Stimulated activated naive B cell treated with anti-CD40 and anti-IgM and Interleukin-4, amounts not matched to agents 10 μg/mL and 1 μg/mL and 100 μg/mL, for 72 hours (primary cell): ENCODE measurements at places on chromosomes 7 and 10.

DNA sequence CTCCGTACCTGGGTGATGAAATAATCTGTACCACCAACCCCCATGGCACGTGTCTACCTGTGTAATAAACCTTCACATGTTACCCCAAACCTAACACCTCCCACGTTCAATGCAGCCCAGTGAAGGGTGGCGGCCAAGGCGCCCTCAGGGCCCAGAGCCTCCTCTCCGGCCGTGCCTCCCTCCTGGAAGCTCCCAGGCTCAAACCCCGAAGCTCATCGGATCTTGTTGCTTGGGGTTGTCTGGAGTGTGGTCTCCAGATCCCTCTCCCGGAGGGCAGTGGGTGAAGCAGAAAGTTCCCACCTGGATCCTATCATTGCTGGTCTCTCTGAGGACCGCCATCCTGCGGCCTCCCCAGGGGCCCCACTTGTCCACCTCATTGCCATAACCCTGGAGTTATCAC is 9.4 kb upstream of the KNDC1 start:
- DNase-seq = no peak

- no peak for DNase-seq
Observed at GRCh38 chr7:108270385-108271015, 140.3 kb upstream of the LAMB4 start.

- no peak for DNase-seq
Observed at GRCh38 chr10:14384116-14384730, 53.5 kb upstream of the FRMD4A start.

DNA sequence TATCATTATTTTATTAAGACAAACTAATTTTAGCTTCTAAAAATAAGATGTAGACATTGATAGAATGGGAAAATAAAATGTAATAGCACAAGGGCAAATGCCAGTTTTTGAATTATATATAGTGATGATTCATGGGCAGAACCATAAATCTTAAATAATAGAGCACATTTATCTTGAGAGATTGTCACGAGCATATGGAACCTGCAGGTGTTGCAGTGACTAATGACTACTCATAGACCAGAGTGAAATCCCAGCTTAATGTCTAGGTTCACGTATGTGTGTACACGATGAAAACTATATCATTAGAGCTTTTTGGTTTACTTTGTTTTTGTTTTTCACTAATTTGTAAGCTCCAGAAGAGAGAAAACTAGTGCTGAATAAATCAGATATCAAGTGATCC is 150.2 kb upstream of the CACNA2D1 start:
- DNase-seq = no peak

DNA sequence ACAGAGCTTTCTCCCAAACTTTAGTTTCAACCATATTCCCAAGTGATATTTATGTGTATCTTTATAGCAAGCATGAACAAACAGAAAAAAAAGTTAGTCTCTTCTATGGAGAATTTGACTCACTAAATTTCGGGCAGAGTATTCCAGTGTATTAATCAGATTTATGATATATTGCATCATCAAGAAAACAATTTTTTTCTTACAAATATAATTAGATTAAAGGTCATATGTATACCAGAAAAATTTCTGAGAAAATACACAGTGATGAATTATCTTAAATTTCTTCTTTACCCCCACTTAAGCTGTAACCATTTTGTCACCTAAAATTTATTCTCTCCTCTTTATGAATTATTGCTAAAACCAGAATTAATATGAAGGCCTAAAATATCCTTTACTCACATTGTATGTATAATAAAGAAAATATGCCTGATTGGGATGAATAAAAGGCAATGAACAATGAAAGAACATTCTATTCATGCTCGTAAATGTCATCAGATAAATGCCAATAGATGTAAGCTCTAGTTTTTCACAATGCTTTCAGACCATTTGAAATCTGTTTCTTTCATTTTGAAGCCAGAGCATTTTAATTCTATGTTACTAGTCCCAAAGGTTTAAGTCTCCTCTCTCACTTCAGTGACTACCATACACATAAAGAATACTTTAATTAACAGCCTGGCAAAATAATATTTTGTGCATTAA is 192.1 kb downstream of the HGF start:
- DNase-seq = no peak

- no peak for DNase-seq
Observed at GRCh38 chr10:47255033-47255813, 44.8 kb upstream of the GDF10 start.

- no peak for DNase-seq
Observed at GRCh38 chr7:154649015-154649414, 353.9 kb downstream of the PAXIP1 start.

GRCh38 chr7:121204537-121204936 is 124.3 kb upstream of the WNT16 start:
- no peak for DNase-seq

GRCh38 chr10:21650353-21650752 is 116.3 kb downstream of the MLLT10 start:
- DNase-seq = no peak

GRCh38 chr7:121123032-121123431 is 134.5 kb downstream of the CPED1 start:
- DNase-seq = no peak

GRCh38 chr7:2416063-2416462 is 12.7 kb downstream of the CHST12 start:
- DNase-seq = no peak

- no peak for DNase-seq
Observed at GRCh38 chr10:97886286-97886685, 36.6 kb downstream of the GOLGA7B start.

- no peak for DNase-seq
Observed at GRCh38 chr10:48364659-48365405, 58.4 kb downstream of the MAPK8 start.

DNA sequence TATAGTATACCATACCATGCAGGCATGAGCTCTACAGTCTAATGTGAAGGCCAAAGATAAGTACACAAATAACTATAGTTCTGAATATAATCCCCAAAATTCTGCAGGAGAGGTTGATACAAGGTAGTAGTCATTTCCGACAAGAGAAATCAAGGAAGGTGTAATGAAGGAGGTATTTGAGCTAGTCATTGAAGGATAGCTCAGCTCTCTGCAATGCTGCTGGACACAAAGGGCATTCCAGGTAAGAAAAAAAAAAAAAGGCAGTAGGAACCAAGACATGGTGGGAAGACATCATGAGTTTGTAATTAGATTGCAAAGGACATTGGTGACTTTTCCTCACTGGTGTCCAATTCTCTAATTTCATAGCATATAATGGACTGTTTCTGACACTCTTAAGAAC is 285.3 kb downstream of the AHR start:
- DNase-seq = no peak

- no peak for DNase-seq
Observed at GRCh38 chr7:47587351-47587750, 5.4 kb upstream of the TNS3 start.

DNA sequence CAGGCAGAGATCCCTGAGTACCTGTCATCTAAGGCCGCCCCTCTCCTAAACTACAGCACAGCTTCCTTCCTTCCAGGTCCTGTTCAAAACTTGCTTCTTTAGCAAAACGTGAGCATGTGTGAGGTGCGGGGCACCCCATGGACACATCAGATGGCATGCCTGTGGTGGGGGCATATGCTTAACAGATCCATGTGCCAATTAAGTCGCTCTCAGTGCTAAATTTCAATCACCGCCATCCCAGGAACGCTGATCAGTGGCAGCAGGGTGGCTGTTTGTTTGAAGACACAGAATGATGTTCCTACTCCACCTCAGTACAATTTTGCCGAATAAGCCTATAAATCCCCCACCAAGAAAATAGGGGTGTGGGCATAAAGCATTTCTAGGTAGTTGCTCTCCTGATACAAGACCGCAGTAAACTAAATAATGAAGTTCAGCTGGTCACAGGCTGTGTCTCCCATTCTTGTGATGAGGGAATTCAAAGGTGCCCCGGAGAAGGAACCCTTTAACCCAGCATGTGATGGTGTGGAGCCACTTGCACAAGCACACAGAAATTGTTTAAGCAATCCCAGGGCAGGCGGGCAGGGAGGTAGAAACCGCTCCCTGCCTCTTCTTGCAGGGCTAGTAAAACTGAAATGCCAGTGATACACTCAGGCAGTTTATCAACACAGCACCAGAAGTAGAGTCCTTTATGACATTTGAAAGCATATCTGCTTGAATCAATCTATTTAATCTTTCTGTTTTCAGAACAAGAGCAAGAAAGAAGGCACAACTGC is 205.7 kb downstream of the SORCS1 start:
- no peak for DNase-seq

GRCh38 chr10:102599565-102600327 is 44.5 kb upstream of the TRIM8 start:
- DNase-seq = no peak

DNA sequence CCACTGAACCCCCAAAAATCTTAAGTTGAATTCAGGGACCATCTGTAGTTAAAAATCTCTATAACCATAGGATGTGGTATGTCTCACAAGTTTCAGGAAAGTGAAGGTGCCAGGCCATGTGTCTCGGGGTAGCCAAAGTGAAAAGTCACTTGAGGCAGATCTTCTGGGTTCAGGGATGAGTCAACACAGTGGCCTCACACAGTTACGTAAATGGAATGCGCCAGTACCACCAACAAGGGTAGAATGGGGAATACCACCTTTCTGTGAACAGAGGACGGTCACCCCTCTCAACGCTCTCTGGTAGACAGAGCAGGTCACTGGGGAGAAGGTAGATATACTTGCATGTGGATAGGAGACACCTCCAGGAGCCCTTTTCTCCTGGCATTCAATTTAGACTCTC is 71.4 kb downstream of the ELMO1 start:
- no peak for DNase-seq

DNA sequence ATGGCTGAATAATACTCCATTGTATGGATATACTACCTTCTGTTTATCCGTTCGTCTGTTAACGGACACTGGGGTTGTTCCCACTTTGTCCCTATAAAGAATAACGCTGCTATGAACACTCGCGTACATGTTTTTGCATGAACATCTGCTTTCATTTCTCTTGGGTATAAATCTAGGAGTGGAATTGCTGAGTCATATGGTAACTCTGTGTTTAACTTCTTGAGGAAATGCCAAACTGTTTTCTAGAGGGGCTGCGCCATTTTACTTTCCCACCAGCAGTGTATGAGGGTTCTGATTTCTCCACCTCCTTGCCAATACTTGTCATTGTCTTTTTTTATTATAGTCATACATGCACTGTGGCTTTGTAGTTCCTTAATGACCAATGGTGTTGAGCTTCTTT is 20.6 kb upstream of the RASSF4 start:
- DNase-seq = no peak

GRCh38 chr7:36597090-36597773 is 127.1 kb downstream of the AOAH start:
- no peak for DNase-seq

- DNase-seq = no peak
Observed at GRCh38 chr7:66119245-66119850, 4.7 kb downstream of the CRCP start.

DNA sequence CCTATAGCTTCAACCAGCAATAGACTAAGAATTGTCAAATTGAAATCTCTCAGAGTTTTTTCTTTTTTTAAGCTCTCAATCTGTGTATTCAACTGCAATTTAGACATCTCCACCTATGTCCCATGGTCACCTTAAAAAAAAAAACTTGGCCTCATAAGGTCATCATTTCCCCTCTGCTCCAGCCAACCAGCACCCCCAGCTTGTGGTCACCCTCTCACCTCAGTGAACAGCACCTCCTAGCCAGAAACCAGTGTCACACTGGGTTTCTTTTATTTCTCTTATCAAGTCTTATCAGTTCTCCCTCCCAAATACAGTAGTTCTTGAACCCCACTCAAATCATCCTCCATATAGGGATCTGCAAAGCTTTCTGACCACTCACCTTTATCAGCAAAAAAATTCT is 4.0 kb downstream of the ITGB1 start:
- DNase-seq = no peak

DNA sequence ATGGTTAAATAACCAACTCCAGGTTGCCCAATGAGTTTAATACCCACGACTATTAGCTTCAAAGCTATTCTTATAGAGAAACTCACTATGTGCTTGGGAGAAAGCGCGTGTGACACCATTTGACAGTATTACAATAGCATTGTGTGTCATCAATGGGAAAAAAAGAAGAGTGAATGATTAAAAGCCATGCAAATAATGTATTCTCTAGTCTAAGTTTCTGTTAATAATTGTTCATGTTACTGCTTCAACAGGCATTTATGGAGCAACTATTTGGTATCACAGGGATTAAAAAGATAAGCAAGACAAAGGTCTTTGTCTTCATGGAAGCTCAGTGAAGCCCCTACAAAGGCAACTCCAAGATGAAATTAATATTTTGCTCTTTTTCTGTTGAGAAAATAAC is 47.2 kb downstream of the CAV1 start:
- DNase-seq = no peak

DNA sequence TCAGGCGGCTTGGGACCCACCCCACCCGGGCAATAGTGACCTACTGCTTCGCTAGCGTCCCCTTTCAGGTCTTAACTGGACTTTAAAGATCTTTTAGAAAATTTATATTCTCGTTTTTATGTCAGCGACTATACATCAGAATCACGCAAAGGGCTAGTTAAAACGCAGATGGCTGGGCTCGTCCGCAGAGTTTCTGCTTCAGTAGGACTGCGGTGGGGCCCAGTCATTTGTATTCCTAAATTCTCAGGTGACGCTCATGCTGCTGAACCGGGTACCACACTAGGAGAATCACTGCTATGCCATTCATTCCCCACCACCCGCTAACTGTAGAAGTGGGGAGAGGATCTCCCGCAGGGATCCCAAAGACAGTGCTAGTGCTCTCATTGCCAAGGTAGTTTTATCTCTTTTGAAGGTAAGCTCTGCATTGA is 12.0 kb upstream of the SP8 start:
- DNase-seq = no peak

- no peak for DNase-seq
Observed at GRCh38 chr10:20855398-20856038, 41.6 kb downstream of the NEBL start.

DNA sequence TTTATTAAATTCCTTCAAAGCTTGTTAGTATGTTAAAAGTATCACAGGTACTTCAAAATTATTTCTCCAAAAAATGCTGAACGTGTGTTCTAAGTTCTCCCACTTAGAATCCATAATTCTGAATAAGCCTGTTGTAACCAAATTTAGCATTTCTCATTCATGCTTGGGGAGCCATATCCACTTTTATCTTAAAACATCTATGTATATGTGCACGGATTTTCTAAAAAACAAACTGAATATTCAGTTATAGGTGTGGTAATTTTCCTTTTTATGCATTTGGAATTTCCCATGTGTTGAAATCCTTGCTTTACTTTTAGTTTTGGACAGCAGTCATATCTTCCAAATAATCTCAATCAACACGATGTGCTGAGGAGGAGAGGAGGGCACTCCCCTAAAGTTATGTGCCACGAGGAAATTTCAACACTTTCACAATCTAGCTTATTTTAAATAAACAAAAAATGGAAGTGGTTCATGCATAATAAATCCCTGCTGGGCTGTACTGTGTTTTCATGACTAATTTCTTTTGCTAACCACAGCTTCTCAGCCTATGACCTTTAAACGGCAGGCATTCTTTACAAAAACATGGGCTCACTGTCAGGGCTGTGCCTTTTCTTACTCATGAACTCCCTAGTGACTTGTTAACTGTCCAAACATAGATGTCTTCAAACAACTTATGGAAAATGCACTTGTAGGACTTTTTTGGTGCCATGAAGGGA is 380.3 kb upstream of the SEMA3C start:
- no peak for DNase-seq

GRCh38 chr7:46739518-46740234 is 818.6 kb upstream of the IGFBP3 start:
- DNase-seq = no peak
